Muscle of arm (tissue), 14 donors: ENCODE measurements at places on chromosomes 2 and 18.

DNA sequence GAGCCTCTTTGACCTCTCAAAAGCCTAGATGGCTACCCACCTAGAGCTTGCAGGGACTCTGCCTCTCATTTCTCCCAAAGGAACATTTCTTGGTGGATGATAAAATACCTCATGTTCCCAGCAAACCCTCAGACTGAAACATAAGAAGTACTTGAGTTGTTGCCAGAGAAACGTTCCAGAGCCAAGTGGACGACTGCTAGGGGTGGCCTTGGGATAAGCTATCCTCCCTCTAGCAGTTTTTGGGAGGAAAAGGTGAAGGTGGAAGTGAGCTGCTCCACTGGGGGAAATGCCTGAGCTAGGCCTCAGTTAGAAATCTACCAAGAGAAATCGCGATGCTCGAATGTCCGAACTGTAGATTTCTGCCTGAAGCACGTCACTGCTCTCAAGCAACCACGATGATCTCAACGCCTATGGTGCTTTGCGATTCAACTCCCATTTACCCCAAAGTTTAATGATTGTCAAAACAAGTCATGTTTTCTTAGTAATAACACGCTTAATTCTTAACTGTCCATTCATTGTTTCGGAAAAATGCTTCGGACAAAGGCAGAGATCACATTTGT is 91.5 kb downstream of the CCBE1 start:
- DNase-seq = no peak

DNA sequence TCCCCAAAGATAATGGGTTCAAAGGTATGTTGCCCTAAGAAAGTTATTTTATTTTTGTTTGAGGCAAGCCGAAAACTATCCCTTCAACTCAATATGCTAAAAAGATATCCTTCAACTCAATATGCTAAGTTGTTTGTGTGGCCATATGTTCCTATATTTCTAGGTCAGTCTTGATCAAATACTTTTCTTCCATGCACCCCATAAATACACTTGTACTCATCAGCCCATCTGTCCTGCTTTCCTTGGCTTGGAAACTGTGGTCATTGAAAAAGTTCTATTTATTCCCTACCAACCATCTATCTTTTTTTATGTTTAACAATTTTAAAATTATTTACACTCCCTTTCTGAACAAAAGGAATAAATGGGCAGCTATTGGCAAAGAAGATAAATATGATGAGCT is 447.7 kb downstream of the NRXN1 start:
- DNase-seq = no peak

- no peak for DNase-seq
These were observed 20.2 kb downstream of the CHST9 start for GRCh38 chr18:27164905-27165304.

DNA sequence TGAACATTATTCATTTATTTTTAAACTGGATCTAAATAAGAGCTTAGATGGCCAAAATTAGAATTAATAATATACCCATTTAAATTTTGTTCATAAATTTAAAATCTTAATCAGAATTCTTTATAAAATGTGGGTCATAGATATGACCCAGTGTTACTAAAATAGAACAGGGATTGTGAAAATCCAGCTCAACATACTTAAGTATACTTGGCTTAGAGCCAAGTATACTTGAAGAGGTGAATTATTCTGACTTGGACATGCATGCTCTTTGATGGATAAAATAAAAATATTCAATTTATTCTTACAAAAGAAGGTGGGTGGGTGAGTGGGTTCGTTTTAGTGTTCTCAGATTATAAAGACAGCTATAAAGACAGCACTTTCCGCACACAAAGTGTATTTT is 70.7 kb downstream of the SPOPL start:
- DNase-seq = no peak

DNA sequence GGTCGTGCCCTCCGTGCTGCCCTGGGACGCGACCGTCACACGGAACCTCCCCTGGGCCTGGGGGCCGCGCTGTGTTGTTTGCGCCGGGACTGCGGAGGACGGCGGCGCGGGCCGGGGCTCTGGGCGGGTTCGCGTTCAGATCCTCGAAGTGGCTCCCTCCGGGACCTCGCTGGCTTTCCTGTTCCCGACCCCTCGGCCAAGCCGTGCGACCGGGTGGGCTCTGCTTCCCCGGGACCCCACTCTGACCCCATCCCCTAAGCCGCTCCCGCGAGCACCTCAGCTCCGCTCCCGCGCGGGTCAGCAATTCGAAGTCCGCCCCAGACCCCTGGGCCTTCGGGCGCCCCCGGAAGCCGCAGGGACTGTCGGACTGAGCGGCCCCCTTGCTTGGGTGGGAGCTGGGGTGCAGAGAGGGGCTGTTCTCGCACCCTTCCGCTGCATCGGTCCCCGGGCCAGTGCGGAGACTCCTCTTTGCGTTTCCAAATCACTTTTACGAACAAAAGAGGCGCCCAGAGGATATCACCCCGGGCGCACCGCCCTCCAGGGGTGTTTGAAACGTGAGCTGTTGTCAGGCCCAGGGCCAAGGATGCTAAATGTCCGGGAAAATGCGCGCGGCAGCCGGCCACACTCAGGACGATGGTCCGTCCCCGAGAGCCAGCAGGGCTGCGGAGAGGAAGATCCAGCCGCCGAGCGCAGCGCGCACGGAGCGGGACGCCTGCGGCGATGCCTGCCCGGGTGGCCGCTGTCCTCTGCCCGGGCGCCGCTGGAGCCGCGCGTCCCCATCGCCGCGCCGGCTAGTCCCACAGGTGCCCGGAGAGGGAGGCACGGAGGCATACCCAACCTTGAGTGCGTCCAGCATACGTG is 73.5 kb downstream of the ZCCHC2 start:
- DNase-seq = peak; percentile 38

DNA sequence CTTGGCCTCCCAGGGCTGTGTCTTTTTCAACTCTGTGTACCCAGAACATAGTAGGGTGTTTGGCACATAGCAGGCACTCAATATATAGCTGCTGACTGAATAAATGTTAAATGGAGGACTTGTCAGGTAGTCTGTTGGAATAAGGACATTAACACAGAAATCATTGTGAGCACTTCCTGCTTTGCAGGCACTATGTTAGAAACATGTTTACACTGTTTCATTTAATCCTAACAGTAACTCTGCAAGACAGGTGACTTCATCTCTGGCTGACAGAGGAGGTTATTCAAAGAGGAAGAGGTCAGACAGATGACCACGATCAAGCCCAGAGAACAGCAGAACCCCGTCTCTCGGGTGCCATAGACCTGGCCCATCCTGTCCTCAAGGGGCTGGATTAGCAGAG is 28.0 kb upstream of the PIEZO2 start:
- DNase-seq = no peak

- DNase-seq = no peak
These were observed 288.2 kb downstream of the IKZF2 start for GRCh38 chr2:212863185-212863588.

DNA sequence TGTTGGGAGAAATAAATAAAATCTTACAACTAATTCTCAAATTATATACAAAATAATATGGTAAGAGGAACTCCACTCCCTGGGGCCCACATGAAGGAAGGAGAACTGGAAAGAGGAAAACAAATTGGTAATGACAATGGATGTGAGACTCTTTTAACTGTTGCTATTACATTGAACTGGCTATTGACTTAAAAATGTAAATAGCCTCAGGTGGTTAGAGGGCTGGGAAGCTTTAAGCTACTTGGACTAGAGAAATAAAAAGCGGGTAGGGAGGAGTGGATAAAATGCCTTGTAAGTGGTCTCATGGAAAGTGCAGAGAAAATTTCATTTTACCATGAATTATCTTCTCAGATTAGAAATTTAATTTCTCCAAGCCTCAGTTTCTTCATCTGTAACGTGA is 64.1 kb downstream of the KCNJ3 start:
- DNase-seq = no peak

GRCh38 chr2:69997015-69997830 is 35.8 kb upstream of the ASPRV1 start:
- no peak for DNase-seq

DNA sequence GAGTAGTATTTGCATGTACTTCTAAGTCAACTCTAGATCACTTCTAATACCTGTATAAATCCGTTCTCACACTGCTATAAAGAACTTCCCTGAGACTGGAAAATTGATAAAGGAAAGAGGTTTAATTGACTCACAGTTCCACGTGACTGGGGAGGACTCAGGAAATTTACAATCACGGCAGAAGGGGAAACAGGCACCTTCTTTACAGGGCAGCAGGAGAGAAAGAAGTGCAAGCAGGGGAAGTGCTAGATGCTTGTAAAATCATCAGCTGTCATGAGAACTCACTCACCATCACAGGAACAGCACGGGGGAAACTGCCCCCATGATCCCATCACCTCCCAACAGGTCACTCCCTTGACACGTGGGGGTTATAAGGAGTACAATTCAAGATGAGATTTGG is 24.0 kb upstream of the SLC35F5 start:
- DNase-seq = no peak

- no peak for DNase-seq
These were observed 79.1 kb upstream of the KLHL14 start for GRCh38 chr18:32851936-32852335.
